ENCODE measurements at places on chromosomes 13 and 19. TPM values are rescaled to one million over a fixed set of nuclear protein-coding genes. Genes with fewer than 3 reads are reported as not detected.

DNA sequence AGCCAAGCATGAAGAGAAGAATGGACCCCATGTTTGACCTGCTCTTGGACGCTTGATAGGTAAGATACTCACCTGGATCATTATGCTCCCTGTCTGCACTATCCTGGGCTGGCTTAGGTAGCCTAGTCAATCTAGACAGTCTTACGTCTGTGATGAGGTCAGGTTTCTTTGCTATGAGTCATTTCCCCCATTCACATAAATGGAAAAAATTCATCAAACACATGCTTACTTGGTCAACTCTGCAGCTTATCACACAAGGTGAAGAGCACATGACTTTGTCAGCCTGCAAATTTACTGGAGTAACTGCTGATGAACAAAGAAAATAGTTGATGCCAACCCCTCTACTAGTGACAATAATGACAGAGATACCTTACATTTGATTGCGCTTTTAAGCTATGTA lies 170.0 kb downstream of the NUFIP1 start:
- no peak for DNase-seq

GRCh38 chr13:112078216-112078615 lies 11.3 kb downstream of the SOX1 start:
- peak; percentile 42 for DNase-seq

The NCAN gene
- total RNA-seq = 4.8 TPM

The PNMA8B gene
- total RNA-seq = 0.09 TPM

- DNase-seq = no peak
Observed at GRCh38 chr13:26600343-26600742, 42.9 kb downstream of the WASF3 start.

The CPB2 gene
- total RNA-seq = not detected

Data from neural progenitor cell (in vitro differentiated cells).